ENCODE measurements at places on chromosomes 7 and 10. TPM values are rescaled to one million over a fixed set of nuclear protein-coding genes. Genes with fewer than 3 reads are reported as not detected.

The TFEC gene
- 1.6 TPM for total RNA-seq

DNA sequence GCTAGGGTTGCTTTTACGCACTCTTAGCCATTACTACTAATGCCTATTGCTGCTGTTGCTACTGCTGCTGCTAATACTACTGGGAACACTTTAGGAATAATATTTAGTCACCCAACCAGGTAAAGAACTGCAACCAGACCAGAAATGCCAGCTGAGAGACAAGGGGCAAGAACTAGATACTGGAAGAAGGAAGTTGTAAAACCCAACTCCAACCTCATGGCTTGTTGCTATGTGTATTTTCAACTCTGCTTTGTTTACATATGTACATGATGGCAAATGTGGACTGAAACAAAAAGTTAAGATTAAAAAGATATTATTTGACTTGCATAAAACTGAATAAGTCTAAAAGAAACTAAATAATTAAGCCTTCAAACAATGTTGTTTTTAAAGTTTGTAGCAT lies 177.7 kb downstream of the GNAT3 start:
- DNase-seq = no peak

The NUTM2E gene
- total RNA-seq = not detected

DNA sequence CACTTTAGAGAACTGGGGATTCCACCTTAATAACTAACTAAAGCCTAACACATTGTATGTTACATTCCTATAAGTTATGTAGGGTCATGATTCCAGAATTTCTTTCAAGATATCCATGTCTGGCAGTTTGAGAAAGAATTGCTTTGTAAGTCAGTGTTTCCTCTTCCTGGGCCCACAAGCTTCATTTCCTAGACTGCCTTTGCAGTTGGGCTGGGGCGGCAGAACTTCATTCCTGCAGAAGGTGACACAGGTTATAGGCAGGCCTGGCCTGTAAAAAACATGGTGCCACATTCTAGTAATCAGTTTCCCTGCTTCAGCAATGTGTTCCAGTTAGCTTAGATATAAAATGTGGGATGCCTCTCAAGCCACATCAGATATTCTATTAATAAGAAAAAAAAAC lies 184.2 kb upstream of the NOBOX start:
- no peak for DNase-seq

The NODAL gene
- 0.38 TPM for total RNA-seq

DNA sequence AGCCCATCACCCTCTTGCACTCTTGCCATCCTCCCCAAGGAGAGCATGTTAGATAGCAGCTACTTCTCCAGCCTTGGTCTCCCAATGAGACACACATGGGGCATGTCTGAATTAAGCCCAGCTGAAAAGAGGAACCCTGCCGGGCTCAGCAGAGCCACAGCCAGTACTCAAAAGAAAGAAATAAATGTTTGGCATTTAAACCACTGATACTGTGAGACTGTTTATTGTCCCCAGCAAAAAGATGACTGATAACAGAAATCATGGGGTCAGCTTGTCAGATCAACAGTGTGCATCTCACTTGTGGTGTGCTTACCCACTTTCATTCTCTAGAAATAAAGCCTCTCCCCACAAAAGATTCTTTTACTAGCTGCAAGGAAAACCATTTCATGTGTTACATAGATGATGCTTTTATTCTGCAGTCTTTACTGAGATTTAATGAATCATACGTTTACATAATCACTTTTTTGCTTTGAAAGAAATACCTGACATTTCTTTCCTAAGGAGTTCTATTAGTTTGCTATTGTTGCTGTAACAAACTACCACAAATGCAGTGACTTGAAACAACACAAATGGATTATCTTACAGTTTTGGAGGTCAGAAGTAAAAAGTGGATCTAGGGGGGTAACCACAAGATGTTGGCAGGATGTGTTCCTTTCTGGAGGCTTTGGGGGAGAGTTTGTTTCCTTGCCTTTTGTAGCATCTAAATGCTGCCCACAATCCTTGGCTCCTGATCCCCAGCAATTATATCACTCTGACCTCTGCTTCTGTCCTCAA lies 20.9 kb downstream of the ANKRD7 start:
- DNase-seq = no peak

GRCh38 chr7:108261560-108262255 lies 131.5 kb upstream of the LAMB4 start:
- DNase-seq = no peak

GRCh38 chr10:29023678-29024077 lies 265.2 kb upstream of the LYZL1 start:
- no peak for DNase-seq

DNA sequence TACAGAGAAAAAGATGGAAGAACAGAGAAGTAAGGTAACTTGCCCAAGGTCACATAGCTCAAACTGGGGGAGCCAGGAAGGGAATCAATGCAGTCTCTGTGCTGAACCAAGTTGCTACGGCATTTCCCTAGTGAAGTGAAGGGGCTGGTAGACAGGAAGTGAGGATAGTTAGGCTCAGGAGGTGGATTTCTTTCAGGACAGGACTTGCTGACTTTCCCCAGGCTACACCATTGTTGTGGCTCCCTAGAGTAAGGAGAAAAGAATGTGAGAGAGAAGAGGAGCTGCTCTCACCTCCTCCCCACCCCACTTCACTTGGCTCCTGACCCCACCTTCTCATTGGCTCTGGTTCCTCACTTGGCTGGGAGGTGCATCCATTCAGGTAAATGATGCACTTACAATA lies 316.9 kb downstream of the INHBA start:
- DNase-seq = no peak

DNA sequence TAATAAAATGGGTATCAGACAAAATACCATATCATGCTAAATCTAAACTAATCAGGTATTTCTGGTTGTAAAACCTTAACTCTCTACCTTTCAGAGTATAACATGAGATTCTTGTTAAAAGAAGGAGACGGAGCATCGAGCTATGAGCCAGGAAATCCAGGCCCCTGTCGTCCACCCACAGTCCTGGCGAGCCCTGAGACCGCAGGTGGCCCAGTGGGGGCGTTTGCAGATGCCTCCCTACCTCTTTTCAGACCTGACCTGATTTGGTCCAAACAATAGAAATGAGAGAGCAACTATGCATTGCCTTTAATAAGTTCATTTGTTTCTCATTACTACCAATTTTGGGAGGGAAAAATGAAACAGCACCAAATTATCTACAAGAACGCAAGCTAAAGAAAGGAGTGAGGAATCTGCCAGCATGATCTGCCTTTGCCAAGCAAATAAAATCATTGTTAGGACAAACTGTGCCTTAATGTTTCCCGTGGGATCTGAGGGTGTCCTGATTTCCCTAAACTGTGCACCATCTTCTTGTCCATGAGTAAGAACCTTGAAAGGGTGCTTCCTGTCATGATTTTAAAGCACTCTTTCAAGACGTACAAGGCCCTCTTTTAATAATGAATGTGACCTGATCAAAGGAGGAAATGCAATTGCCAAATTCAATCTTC lies 166.7 kb downstream of the TCERG1L start:
- DNase-seq = no peak

The CYP2C19 gene
- not detected for total RNA-seq

The HTR5A gene
- not detected for total RNA-seq

DNA sequence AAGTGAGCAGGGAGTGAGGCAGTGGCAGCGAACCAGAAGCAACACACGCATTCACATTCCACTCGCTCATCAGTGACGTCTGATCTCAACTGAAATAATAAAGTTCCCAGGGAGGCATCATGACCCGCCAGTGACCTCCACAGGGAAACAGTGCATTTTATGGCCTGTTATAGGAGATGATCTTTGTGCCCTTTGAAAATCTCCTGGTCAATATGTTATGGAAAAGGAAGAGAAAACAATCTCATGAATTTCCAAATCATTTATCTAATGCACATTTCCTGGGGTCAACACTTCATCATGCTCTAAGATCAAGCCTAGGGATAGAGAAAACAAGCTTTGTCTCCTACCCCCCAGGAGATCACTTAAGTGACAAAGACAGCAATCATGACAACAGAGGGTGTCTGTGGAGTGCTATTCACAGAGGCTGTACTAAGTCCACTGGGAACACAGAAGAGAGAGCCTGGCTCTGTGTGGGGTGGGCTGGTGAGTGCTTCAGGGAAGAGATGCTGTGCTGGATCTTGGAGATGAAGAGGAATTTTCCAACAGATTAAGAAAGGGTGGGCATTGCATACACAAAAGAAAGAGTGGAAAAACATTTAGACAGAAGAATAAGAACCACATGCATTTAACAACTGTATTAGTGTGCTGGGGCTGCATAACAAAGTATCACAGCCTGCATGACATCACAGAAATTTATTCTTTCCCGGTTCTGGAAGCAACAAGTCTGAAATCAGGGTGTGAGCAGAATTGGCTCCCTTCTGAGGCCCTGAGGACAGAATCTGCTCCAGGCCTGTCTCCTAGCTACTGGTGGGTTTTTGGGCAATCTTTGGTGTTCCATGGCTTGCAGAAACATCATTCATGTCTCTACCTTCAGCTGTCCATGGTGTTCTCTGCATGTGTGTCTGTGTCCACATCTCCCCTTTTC lies 613.9 kb upstream of the IGFBP3 start:
- DNase-seq = no peak

GRCh38 chr10:44306147-44306710 lies 78.7 kb downstream of the CXCL12 start:
- no peak for DNase-seq

GRCh38 chr10:43255634-43256431 lies 11.0 kb downstream of the RASGEF1A start:
- peak; percentile 73 for DNase-seq

DNA sequence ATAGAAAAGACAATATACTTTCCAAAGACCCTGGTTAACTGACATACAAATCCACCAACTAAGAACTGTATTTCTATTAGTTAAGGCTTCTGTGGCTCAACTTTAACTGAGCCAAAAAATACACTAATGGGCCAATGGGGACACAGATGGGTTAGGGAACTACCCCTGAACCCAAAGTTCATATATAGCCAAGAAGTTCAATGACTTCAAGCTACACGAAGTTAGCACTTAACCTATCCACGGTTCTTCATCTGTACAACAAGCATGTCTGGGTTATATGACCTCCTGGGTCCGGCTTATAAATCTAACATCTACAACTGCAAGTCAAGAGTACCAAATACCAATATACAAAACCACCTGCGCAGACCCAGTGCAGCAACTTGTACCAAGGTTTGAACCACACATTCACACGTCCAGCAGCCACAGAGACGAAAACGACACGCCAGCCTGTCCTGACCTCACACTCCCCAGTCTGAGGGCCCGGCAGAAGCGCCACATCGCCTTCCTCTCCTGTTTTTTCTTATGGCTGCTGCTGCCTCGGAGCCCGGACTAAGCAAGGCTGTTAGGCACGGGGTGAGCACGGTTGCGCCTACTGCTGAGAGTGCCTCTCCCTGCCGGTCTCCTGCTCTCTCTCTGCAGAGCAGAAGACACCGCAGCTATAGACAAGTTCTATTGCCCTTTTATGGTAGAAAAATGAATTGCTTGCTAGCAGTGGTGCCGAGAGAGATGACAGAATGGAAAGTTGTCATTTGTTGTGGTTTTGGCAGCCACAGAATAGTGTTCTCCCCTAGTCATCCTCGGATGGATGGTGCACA lies 86.3 kb downstream of the RNF216 start:
- DNase-seq = no peak

- DNase-seq = no peak
Measured at GRCh38 chr7:82778021-82778420, 334.4 kb upstream of the CACNA2D1 start.

DNA sequence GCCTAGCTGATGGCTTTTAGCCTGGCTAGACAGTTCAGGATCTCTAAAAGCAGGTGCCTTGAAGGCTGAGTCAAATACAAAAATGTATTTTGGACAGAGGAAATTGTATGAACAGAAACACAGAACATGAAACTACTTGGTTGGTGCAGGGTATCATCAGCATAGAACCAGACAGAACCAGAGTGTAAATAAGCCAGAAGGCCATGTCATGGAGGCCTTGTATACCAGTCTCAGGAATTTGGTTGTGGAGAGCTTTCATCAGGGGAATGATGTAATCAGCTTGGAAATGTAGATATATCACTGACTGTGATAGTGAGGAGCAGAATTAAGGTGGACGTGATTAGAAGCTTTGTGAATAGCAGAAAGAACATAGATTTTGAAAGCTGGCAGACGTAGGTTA lies 82.9 kb downstream of the CFTR start:
- DNase-seq = no peak

GRCh38 chr10:86165666-86166065 lies 200.9 kb downstream of the GRID1 start:
- DNase-seq = no peak

DNA sequence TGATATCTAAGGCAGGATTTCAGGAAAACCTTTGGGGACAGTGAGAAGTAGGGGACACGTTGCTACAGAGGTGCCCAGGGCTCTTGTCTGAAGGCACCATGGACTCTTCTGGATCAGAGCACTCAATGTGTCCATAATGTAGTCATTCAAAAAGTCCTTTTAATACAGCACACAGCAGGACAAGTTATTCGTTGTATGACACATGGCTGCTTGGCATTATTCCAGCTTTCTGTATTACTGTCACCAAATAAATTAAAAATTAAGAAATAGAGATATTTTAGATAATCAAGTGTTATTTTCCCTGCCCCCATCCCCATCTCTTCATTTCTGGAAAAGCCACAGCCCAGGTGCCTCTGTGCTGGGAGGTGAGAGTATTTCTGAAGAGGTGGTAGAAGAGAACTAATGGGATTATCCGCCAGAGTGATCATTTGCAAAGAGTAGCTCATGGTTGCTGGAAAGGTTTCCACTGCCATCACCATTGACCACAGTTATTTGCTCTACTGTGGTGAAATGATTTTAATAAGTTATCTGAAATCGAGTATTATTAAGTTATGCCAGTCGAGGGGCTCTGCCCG lies 83.0 kb downstream of the CXCL12 start:
- DNase-seq = no peak

DNA sequence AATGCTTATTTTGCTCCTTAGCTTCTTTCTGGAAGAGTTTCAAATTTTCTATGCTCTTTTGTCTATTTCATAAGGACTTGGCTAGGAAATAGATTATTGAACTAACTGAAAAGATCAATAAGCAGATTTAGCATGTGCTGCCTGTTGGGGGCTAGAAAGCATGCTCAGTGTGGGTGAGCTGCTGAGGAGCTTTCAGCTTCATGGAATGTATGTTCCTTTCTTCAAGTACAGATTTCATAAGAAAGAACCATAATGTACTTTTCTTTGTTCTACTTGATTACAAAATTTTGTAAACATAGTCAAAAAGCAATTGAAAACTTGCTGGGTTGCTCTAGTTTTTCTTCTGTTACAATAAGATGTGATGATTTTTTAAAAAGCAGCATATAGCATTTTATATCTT lies 73.8 kb downstream of the TAF3 start:
- no peak for DNase-seq

GRCh38 chr10:19683960-19684359 lies 132.3 kb upstream of the PLXDC2 start:
- DNase-seq = no peak

GRCh38 chr7:90536449-90536848 lies 59.7 kb upstream of the CDK14 start:
- no peak for DNase-seq

The TSPAN12 gene
- 54.9 TPM for total RNA-seq

- no peak for DNase-seq
Measured at GRCh38 chr7:5276611-5277010, 6.1 kb upstream of the SLC29A4 start.

DNA sequence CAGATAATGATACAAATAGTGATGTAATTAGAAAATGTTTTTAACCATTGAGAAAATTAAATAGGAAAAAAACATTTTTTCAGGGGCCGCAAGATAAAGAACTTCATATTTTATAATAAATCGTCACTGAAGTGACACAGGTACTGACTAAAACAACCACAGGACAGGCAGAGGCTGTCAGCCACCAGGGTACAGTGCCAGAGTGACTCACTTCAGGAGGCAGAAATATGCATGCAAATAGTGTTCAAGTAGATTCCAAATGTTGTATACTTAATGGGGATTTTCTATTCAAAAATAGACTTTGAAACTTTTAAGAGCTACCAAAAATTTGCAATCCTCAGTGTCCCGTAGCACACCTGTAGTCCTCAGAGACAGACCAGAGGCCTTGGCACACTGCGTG lies 68.6 kb downstream of the FRMPD2 start:
- DNase-seq = no peak

Measured in cardiac septum (tissue), 1 donor.